ENCODE measurements at places on chromosomes 2 and 18. TPM values are rescaled to one million over a fixed set of nuclear protein-coding genes. Genes with fewer than 3 reads are reported as not detected.

Gene SH2D6
- total RNA-seq: not detected

GRCh38 chr2:231640641-231641111 is 48.0 kb downstream of the TEX44 start:
- peak; percentile 58 for DNase-seq
- peaks cover 45% of the 10 kb centered on the region for H3K4me1 ChIP-seq
- no peaks in the 10 kb centered on the region for H3K36me3 ChIP-seq
- H3K27me3 ChIP-seq: no peaks in the 10 kb centered on the region
- H3K27ac ChIP-seq: peak overlapping the region; percentile 89
- H3K4me3 ChIP-seq: no peak overlapping the region

DNA sequence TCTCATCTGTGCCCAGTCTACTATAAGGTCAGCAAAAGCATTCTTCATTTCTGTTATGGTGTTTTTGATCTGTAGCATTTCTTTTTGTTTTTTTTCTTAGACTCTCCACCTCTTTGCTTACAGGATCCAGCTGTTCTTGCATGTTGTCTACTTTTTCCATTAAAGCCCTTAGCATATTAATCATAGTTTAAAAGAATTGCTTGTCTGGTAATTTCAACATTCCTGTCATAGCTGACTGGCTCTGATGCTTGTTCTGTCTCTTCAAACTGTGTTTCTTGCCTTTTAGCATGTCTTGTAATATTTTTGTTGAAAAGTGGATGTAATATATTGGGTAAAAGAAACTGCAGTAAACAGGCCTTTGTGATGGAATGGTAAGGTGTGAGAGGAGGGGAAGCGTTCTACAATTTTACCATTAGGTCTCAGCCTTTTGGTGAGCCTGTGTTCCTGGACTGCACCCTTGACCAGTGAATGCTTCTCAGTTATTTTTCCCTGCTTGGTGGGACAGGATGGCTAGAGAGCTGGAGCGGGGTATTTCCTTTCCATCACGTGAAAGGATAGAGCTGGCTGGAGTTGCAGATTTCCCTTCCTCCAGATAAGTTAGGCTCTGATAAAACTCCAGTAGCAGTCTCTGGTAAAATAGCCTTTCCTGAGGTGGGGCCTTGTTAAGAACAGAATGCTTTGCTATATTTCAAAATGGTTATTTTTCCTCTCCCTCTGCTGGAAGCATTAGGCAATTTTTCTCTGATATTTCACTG is 65.4 kb downstream of the PLA2R1 start:
- peaks cover 16% of the 10 kb centered on the region for H3K4me1 ChIP-seq
- H3K27ac ChIP-seq: peak overlapping the region; percentile 43
- no peaks in the 10 kb centered on the region for H3K36me3 ChIP-seq
- DNase-seq: no peak
- H3K4me3 ChIP-seq: no peak overlapping the region
- no peaks in the 10 kb centered on the region for H3K27me3 ChIP-seq

DNA sequence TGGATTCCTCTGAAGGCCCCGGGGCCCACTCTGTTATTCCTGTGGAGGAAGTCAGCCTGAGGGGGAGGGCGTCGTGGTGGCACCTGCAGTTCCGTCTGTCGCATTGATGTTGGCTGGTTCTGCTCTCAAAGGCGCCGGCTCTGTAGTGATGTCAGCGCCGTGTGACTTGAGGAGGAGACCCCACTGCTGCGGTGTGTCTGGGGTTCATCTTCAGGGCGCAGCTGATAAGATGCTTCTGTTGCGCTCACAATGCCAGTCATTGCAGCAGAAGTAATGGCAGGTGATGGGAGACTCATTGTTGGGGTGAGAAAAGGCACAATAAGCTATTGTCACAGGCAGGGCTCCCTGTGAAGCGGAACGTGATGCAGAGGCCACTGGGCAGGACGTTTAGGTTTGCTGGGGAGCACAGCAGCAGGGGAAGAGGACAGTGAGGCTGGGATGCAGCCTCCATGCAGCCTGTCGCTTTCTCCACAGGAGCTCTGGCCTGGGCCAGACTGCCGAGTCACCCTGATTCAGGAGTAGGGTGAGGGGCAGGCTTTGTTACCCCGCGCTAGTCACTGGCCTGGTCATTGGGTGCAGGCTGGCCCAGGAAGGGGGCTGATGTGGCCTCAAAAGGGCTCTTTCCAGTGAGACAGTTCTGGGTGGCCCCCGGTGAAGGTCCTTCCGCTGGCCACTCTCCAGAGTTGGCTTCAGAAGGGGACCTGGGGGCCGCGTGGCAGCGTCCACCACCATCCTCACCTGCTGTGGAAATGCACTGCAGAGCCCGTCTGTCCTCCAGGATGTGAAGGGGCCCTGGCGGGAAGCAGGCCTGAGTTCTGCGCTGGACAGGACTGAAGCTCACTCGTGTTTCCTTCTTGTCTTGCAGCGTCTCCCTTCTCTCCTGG is 42.9 kb downstream of the SH3BP4 start:
- DNase-seq: no peak
- H3K4me3 ChIP-seq: no peak overlapping the region
- H3K36me3 ChIP-seq: no peaks in the 10 kb centered on the region
- H3K27me3 ChIP-seq: no peaks in the 10 kb centered on the region
- peaks cover 20% of the 10 kb centered on the region for H3K4me1 ChIP-seq
